Cardiac fibroblast (primary cell): ENCODE measurements at places on chromosomes 7 and 10.

GRCh38 chr10:82796510-82796909 lies 921.5 kb downstream of the NRG3 start:
- peak; percentile 24 for DNase-seq

DNA sequence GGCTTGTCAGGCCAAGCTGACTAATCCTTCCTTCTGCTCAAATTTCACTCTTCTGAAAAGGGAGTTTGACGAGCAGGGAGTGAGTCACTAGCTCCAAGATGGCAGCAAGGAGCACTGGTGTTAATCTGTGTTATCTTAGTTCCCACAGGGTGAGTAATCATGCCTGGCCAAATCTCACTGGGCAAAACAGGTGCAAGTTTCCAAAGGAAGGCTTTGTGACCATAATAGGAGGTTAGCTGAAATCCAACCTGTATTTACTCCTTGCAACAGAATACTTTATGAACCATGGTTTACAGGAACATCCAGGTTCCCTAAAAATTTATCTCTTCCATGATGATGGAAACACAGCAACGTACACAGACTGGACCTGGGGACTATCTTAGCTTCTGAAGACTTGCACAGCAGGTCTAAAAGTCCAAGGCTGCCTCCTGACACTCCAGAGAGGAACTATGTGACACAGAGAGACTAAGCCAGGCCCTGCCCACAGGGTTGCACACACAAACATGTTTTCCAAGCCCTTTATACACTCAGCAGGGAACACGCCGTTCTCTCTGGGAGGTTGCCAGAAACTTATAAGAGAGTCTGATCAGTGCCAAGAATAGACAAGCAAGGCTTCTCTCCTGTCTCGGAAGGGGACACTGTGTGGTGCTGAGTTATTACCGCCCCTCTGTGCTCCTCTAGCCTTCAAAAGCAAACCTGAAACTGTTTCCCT lies 46.3 kb downstream of the PDK4 start:
- peak; percentile 93 for DNase-seq

- DNase-seq, result no peak
Observed at GRCh38 chr7:50721661-50722259, 60.9 kb downstream of the GRB10 start.

DNA sequence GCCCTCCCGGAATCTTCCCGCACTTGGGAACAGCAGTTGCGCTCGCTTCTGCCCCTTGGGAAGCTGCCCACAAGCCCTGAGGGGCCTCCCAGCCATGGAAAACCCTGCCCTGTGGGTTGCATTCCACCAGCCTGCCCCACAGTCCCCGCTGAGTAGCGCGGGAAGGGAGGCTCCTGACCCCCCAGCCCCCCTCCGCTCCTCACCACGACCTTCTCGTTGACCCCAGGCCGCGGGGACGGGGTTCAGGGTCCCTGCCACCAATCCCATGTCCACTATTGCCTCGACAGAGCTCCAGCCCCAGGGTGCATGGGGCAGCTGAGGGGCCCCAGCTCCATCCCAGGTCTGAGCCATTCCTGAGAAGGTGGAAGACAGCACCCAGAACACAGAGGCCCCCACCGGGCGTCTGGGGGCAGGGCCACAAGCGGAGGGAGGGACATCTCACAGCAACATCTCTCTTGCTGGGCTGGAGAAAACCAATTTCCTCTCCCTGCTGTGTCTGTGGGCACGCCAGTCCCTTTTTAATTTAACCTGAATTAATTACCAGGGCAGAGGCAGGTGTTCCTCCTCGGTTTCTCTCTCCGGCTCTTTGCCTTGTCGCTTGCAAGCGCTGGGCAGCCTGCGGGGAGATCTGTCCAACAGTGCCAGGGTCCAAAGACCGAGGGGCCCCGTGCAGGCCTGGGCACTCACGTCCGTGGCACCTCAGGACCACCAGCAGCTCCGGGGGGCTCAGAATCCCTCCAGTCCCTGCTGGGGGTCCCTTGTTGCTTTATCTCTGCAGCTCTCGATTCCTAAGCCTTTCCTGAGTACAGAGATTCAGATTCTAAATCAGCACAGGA lies 57.9 kb downstream of the FOXL3 start:
- no peak for DNase-seq

GRCh38 chr10:46266306-46266985 lies 20.4 kb upstream of the ANTXRL start:
- no peak for DNase-seq

DNA sequence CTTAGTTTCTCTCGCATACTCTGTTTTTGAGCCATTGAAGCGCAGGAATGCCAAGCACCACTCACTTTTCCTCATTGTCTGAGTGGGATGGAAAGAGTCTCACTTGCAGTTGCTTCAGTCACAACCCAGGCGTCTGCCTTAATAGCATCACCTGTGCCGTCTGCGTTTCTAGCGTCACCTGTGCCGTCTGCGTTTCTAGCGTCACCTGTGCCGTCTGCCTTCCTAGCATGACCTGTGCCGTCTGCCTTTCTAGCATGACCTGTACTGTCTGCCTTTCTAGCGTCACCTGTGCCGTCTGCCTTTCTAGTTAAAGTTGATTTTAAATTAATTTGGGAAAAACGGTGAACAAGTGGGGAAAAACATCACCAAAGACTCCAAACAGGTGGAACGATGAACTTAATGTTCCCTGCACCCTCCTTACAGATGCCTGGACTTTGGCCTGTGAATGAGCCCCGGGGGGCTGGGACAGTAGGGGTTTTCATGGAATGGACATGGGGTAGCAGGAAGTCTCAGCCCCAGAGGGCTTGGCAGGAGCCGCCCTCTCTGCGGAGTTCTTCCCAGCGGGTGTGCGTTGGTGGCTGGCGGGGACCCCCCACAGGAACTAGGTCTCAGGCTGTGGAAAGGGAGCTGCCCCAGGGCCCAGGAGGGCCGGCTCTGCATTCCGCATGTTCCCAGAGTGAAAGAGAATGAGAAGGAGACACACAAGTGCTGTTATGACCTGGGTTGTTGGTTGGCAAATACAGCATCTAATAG lies 3.5 kb downstream of the ZNF511 start:
- no peak for DNase-seq

DNA sequence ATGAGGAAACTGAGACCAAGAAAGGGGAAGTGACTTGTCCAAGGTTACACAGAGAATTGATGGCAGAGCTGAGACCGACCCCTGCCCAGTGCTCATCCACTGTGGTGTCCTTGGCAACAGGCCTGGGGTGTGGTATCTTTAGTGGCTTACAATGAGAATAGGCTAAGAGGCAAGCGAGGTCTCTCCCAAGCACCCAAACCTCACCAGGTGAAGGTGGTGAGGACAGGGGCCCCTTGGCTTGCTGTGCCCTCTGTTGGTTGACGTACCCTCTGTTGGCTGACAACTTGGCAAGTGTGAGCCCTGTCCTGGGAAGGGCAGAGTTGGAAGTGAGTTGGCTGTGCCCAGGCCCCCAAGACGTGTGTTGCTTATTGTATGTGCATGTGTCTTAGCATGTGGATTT lies 166.9 kb downstream of the GRK5 start:
- DNase-seq, result no peak

DNA sequence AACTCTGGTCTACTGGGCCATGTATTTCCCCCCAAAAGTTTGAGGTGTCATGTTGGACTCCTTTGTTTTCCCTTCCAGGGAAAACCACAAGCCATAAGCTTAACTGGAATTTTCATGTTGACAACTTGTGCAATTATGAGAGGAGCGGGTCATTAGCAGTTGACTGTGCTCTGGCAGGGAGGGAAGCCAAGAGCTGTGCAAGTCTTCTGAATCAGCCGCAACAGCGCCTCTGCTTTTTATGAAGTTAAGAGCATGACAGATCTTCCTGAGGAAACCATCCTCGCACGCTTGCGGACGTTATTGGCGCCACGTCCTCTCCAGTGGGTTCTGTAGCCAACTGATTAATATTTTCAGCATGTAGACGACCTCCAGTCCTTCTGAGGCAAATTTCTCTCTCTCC lies 148.7 kb upstream of the MKI67 start:
- DNase-seq, result no peak

GRCh38 chr10:101237982-101238731 lies 8.9 kb upstream of the LBX1 start:
- no peak for DNase-seq

GRCh38 chr10:97771913-97772823 lies at the start of gene SFRP5:
SFRP5 (minus strand) TSS chr10:97771999; CDS start chr10:97771833, 166 bp downstream.
- DNase-seq, result no peak

DNA sequence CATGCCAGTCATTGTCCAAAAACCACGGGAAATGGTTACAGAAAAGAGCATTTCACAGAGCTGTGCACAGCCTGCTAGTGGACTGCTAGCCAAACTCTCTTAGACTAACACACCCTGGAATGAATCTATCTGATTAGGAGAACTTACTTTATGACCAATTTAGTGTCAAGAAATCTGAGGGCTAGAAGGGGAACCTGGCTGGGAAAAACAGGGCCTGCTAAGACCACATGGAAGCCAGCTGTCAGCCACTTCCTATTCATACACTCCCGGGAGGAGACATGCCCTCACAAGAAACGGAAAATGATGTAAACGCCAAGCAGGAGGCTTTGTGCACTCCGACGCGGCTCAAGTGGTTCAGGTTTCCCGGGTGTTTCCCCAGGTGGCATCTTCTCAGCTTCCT lies 54.8 kb downstream of the MPP7 start:
- DNase-seq, result peak; percentile 11

GRCh38 chr7:27141137-27141922 lies 2.2 kb downstream of the HOXA5 start:
- no peak for DNase-seq

GRCh38 chr10:94219829-94220228 lies 142.9 kb downstream of the NOC3L start:
- DNase-seq, result peak; percentile 9

- peak; percentile 88 for DNase-seq
Observed at GRCh38 chr10:130301021-130301892, 165.1 kb downstream of the GLRX3 start.

- DNase-seq, result peak; percentile 9
Observed at GRCh38 chr10:117075064-117075463, 63.0 kb downstream of the VAX1 start.

GRCh38 chr7:157731126-157731525 lies 394.3 kb downstream of the DNAJB6 start:
- no peak for DNase-seq

- no peak for DNase-seq
Observed at GRCh38 chr10:43115881-43116595, 22.2 kb upstream of the CSGALNACT2 start.

GRCh38 chr10:30834153-30834552 lies 197.5 kb downstream of the ZNF438 start:
- no peak for DNase-seq

- DNase-seq, result peak; percentile 85
Observed at GRCh38 chr7:117124591-117125220, 171.4 kb downstream of the ST7 start.

DNA sequence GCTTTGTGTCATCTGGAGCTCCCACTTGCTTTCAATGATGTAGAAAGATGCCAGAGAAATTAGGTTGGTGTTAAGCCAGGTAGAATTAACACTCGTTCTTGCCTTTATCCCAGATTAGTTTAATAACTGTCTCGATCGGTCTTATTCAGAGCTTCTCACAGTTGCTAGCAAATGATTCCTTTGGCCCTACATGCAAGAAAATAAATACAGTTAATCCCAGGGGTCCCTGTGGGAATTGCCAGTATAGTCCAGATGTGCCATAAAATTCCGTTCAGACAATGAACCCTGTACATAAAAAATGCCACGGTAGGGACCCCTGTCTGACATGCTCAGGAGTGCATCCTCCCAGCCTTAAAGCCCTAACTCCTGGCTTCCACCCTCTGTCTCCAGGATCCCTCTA lies 207.5 kb downstream of the ARHGAP12 start:
- DNase-seq, result no peak

DNA sequence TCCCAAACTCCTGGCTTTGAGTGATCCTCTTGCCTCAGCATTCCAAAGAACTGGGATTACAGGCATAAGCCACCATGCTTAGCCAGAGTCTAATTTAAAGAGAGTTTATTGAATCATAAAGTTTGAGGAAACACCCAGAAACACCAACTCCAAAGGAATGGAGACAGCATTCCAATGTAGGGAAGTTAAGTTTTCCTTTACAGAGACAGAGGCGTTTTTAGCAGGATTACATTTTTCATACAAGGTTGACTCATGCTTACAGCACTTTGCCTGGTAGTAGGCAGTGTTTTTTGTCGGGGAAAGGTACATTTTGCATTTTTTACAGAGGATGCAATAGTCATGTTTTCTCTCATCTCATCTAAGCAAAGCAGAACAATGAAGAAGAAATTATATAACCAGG lies 18.9 kb upstream of the OPN4 start:
- DNase-seq, result peak; percentile 77

GRCh38 chr7:146926841-146927240 lies 810.2 kb downstream of the CNTNAP2 start:
- no peak for DNase-seq

DNA sequence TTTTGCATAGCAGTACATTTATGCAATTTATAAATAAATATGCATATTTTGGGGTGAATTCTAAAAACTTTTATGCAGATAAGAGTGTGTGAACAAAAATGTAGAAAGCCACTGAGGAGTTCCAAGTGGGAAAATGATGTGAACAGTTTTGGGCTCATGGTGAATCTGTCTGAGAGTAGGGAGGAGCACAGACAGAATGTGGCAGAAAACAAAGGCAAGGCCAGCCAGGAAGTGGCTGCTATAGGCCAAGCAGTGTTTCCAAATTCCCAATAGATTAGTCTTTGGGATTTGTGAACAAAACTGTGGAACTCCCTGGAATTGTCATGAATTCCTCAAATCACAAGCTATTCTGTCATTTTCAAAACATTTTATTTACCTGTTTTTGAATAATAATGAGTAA lies 73.6 kb upstream of the AMPH start:
- DNase-seq, result peak; percentile 42

GRCh38 chr7:143413123-143413522 lies 4.5 kb upstream of the EPHA1 start:
- no peak for DNase-seq

GRCh38 chr10:74292871-74293427 lies 141.9 kb downstream of the ADK start:
- peak; percentile 41 for DNase-seq

DNA sequence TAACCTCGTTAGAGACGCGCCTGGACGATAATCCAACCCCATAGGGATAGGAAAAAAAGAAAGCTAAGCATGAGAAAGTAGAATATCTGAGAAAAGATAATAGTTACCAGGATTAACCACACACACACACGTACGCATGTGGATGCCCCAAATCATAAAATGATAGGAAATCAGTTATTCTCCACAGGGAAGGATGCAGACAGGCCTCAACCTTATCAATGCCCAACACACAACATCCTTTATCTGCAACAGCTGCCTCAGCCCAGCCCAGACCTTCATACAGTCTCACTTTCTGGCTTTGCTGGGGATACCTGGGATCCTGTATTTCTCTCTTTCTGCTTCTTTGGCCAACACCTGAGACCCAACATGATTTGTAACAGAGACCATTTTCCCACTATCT lies 123.0 kb downstream of the NOC3L start:
- DNase-seq, result no peak

GRCh38 chr7:156255635-156256034 lies 384.9 kb upstream of the RNF32 start:
- DNase-seq, result no peak

GRCh38 chr10:104406715-104407650 lies 53.4 kb downstream of the CFAP58 start:
- DNase-seq, result peak; percentile 42

- DNase-seq, result no peak
Observed at GRCh38 chr10:124252097-124252715, 158.8 kb upstream of the CHST15 start.
